NCI-H2171 (cell line): ENCODE measurements at places on chromosomes 7 and 10.

DNA sequence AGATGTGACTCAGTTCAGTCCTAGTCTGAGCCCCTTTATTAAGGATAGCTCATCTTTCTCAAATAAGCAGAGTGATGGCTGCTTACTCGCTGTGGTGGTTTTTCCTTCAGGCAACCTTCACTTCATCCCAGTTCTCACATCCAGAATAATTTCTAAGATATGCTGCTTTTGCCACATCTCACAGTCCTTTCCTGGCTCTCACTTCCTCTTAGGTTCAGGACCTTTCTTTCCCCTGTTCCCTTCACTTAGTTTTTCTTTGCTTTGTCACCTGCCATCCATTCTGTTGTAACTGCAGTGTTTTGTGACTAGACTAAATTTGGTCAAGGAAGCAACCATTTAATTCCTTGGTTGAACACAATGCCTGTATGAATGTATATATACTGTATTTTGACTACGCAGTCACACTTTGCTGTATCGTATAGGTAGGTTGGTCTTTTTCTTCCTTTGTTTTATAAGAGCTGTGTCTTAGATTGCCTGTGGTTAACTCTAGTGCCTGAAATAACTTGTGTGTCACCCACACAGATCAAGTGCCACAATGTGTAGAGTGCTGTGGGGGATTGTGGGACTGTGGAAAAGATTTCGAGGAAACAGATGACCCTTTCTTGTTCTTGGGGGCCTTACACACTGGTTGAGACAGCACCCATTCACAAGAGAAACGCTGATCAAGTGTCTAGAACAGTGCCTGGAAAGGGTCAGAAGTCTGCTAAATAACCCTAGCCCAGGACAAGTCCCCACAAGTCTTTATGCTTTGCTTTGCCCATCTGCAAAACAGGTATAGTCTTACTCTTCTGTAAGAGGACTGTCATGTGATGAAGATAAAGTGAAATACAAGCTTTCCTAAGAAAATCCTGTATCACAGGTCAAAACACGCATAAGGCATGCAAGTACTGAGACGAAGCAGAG, 2.6 kb downstream of the ZNF655 start:
- DNase-seq: no peak

DNA sequence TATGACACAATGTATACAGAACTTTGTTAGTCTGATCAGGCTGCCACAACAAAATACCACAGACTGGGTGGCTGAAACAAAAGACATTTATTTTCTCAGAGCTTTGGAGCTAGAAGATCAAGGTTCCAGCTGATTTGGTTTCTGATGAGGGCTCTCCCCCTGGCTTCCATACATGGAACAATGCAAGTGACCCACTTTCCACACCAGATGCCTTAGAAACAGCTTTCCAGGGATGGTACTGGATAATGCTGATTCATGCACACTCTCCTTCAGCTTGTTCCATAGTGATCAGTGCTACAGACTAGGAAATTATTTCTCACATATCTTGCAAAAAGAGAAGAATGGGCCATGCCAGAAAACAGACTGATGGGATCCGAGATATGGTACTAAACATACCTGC, 1274.9 kb upstream of the SORCS1 start:
- DNase-seq: no peak

DNA sequence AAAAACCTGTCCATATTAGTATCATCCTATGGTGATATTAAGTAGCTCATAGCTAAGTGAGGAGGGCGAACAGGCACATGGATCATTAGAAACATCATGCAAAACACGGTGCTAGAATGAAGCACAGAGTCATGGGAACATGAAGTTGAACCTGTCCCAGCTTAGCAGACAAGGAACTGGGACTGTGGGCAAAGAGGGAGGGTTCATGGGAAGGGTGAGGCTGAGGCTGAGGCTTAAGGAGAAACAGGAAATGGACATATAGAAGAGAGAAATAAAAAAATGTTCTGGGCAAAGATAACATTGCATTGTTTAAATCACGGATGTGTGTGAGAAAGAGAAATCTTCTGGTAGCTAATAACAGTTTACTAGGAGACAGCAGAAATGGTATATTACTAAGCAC, 708.1 kb downstream of the GRID1 start:
- DNase-seq: no peak

GRCh38 chr7:12139416-12139815, 71.7 kb upstream of the TMEM106B start:
- DNase-seq: no peak

DNA sequence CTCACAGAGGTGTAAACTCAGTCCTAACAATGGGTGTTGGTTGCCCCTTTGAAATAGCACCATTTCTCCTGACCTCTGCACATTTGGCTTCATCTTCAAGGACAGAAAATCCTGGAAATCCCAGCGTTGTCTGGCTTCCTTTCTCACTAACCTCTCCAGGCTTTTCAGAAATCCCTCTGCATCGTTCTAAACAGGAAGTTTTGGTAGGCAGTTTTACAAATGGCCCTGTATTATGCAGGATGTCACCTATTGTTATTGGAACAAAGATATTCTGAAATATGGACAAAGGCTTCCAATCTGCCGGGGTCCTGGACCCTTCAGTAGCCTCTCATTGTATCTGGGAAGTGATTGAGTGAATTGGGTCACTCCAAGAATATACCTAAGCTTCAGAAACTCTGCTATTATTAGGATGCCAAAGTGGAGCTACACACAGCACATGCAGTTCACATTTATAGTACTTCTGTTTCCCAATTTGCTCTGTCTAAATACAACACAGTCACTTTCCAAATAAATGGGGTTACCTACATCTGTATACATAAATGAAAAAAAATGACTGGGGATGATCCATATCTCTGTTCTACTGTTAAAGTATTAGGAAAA, 134.8 kb upstream of the KLF6 start:
- DNase-seq: no peak

DNA sequence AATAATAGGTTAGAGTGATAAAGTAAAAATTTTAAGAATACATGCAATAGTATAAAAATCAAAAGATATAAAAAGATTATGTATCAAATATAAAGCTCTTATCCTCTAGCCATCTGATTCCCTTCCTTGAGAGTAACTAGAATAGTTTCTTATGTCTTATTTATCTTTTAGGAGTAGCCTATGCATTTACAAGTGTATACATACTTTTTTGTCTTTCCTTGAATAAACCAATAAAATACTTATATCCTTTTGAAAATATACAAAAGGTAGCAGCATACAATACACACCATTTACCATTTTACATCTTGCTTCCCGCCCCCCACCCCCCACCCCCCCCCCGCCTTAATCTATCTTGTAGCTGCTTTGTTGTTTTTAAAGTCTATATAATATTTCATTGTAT, 31.4 kb downstream of the AHCYL2 start:
- no peak for DNase-seq
